ENCODE measurements at places on chromosomes 6 and 20. TPM values are rescaled to one million over a fixed set of nuclear protein-coding genes. Genes with fewer than 3 reads are reported as not detected.

LAMA2 gene
- polyA plus RNA-seq: 48.3 TPM

GRCh38 chr6:89669002-89669401, 30.5 kb upstream of the LYRM2 start:
- DNase-seq: no peak

GRCh38 chr20:15406072-15406471, 1068.7 kb upstream of the FLRT3 start:
- no peak for DNase-seq

GSTA3 gene
- polyA plus RNA-seq: 0.76 TPM

GRCh38 chr20:4153251-4153650, 137.9 kb upstream of the RNF24 start:
- DNase-seq: no peak

- no peak for DNase-seq
Observed at GRCh38 chr6:88358846-88359245, 192.7 kb upstream of the CNR1 start.

DNA sequence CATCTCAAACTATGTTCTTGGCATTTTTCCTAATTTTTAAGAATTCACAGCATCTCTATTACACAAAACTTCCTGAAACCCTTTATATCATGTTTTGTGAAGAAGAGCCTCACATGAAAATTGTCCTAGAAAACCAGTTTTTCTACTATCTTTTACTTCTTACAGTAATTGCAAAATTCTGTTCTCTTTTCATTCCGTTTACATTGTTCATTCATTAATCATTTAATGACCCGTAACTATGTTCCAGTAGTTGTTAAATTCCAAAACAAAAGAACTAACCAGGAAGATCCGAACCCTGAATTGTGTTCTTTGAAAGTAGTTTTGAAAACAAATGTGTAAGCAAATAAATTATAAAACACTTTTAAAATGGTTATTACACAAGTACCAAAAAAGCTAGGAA, 597.0 kb downstream of the EYS start:
- DNase-seq: no peak

DNA sequence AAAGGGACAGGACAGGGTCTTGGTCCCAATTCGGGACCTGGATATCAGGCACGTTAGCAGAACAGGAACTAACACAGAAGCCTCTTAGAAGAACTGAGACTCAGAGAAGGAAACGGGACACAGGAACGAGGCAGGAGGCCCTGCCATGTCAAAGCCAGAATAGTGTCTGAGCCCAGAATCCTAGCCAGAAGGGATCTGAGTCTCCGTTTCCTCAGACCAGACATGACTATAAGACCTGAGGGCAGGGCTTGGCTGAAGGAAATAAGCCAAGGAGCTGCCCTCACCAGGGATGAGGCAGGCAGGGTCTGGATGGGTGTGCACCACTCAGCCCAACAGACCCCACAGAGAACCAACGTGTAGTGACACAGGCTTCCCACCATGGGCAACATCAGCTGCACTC, 40.3 kb downstream of the TRERF1 start:
- DNase-seq: no peak

CLPSL2 gene
- polyA plus RNA-seq: not detected

GRCh38 chr6:21666201-21666691, 72.7 kb downstream of the SOX4 start:
- DNase-seq: no peak

GRCh38 chr6:1479095-1479494, 89.7 kb downstream of the FOXF2 start:
- DNase-seq: no peak

DNA sequence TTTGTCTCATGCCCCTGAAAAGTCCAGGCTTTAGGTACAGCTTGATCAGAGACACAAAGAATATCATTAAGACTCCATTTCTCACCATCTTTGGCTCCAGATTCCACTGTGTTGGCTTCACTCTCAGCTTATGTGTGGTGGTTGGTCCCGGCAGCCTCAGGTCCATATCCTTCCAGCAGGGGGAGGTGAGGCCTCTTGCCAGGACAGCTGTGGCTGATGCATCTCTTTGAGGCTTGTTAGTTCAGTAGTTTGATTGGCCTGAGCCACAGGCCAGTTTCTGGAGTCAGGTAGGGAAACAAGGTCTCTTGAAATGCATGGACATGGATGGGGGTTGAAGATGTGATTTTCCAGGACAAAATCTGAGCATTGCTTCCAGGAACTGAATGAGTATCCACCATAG, 62.4 kb downstream of the JAG1 start:
- DNase-seq: no peak

DNA sequence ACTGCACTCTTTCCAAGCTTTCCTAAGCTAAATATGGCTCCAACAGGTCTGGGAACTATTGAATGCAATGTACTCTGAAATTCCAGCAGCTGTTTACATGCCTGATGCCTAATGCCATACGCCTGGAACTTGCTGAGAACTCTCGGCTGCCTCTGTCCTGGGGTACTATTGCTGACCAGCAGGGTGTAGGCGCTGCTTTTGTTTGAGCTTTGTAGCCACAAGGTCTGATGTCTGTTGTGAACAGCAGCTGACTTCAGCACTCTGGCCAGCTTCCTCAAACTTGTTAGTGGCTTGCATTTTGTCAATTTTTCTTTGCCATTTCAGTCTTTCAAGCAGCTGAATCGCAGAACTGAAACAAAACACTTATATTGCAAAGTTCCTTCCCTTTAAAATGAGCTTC, 26.7 kb downstream of the SAYSD1 start:
- peak; percentile 70 for DNase-seq

ESR1 gene
- polyA plus RNA-seq: 2.7 TPM

DNA sequence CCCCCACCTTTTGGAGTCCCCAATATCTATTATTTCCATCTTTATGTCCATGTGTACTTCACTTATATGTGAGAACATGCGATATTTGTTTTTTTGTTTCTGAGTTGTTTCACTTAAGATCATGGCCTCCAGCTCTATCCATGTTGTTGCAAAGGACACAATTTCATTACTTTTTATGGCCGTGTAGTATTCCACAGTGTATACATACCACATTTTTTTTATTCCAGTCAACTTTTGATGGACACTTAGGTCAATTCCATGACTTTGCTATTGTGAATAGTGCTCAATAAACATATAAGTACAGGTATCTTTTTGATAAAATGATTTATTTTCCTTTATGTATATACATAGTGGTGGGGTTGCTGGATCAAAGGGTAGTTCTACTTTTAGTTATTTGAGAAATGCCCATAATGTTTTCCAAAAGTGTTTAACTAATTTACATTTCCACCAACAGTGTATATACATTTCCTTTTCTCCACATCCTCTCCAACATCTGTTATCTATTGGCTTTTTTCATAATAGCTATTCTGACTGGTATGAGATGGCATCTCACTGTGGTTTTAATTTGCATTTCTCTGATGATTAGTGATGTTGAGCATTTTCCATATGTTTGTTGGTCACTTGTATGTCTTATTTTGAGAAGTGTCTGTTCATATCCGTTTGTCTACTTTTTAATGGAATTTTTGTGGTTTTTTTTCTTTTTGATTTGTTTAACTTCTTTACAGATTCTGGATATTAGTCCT, 34.0 kb upstream of the COL10A1 start:
- DNase-seq: no peak

FHL5 gene
- polyA plus RNA-seq: 0.43 TPM

DNA sequence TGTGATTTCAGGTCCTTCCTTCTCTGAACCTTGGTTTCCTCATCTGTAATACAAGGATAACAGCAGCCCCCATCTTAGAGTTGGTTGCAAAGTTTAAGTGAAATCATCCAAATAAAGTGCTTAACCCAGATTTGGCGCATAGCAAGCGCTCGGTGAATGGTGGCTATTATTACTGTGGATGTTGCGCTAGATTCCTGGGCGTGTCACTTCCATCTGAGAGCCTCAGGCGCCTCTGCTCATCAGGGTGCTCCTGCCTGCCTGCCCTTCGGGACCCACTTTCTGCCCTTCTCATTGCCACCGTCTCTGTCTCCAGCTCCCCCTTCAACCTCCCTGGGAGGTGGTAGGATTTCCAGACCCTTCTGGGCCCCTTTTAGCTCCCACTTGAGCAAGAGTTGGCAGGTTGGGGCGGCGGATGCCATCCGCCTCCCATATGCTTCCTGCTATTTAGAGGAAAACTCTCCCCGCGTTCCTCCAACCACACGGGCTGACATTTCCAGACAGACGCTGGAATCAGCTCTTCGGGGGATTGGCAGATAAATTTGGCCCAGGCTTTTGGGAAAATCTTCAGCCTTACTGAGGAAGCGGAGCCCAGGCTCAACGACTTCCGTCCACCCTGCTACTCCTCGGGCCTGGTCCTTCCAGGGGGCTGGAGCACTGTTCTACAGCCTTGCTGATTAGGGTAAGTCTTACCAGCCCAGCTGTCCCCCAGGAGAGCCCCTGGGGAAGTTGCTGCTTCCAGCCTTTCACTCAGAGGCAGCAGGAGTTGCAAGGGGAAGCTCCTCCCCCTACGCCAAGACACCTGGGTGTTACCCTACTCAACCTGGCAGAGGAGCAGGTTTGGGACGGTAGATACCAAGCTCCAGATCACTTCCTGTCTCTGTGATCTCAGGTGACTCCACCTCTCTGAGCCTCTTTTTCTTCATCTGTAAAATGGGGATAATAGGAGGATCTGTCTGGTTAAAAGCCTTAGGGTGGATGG, 71.5 kb downstream of the DLGAP4 start:
- no peak for DNase-seq

FAM120B gene
- polyA plus RNA-seq: 39.3 TPM

DNA sequence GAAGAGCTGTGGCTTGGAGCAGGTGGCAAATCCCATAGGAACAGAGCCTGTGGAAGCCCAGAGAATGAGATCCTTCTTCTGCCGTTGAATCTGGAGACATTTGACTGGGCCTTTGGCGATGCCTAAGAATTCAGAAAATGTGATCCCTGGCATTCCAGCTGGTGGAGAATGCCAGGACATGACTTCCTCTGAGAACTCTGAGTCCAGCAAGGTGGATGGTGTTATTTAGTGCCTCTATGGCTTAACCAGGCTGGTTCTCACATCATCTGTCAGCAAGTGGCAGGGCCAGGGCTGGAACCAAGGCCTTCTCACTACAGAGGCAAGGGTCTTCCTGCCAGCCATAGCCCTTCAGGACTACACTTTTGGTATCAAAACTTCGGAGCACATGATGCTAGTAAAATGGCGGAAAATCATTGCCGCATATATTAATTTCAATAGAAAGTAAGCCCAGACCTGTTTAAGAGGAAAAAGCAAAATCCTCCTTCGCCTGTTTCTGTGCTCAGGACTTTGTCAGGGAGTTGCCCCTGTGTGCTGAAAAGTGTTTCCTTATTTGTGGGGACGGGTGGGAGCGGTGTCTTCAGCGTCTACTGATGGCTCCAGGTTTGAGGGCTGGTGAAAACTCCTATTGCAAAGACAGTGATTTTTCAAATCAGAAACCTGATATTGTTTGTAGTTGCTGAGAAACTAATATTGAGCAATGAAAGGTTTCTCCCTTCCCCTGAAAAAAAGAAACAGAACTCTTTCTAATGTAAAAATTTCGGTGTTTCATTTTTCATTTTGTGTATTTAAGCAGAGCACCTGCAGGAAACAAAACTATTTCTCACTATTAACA, 23.9 kb downstream of the DUSP22 start:
- no peak for DNase-seq

GRCh38 chr20:916125-916799, at the start of gene ANGPT4:
TSS of gene ANGPT4 (minus strand) at chr20:916334. CDS start at chr20:916214, 120 bp downstream.
- DNase-seq: no peak

- DNase-seq: no peak
Observed at GRCh38 chr6:150876598-150876997, 11.1 kb downstream of the MTHFD1L start.

DNA sequence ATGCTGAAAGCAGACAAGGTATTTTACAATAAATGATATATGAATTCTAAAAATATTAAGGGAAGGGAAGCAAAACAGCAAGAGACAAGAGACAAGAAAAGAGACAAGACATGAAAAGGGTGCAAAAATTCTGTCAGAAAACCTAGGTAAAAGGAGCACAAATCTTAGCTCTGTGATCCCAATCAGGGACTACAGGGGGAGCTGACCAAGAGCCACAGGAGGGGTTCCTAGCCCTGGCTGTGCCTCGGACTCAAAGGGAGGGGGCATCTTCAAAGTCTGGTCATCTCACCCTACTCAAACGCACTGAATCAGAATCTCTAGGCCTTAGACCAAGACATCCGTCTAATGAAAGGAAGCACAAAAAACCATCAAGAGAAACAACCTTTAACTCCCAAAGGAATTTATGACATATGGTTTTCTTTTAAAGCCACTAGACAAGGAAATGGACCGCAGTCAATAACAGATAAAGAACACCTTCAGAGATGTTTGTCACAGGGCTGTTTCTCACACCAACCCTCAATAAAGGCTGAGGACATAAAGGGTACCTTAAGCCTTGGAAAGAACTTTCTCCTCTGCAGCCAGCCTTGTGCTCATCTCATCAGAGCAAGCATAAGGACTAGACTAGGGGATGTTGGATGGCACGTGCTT, 130.4 kb upstream of the CDYL start:
- no peak for DNase-seq

- no peak for DNase-seq
Observed at GRCh38 chr20:14005996-14006395, 10.7 kb downstream of the MACROD2 start.

GPSM3 gene
- polyA plus RNA-seq: 11.8 TPM

- no peak for DNase-seq
Observed at GRCh38 chr6:2020909-2021308, 224.5 kb downstream of the GMDS start.

All from left renal cortex interstitium (tissue), 4 donors.